ENCODE measurements at places on chromosomes 5 and 9. TPM values are rescaled to one million over a fixed set of nuclear protein-coding genes. Genes with fewer than 3 reads are reported as not detected.

TAF11L5 gene
- total RNA-seq = not detected

DNA sequence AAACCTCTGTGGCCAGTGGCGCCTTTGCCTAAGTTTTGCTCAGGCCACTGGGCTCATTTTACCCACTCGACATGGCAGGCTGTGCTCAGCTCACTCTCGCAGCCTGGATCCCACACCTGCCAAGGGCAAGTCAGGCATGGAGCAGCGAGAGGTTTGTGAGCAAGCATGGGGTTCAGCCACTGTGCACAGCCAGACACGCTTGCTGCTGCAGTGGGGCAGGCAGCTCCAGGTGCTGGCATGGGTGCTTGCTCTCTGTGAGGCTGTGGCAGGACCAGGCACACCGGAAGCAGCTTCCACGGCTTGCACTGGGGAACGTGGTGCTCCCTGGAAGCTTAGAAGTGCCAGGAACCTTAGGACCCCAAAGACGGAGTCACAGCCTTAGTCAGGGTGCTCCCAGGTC lies 470.1 kb downstream of the CDH9 start:
- no peak for DNase-seq

GRCh38 chr5:108271127-108271526 lies 110.8 kb downstream of the FBXL17 start:
- DNase-seq = no peak

CFAP157 gene
- total RNA-seq = 0.60 TPM

DNA sequence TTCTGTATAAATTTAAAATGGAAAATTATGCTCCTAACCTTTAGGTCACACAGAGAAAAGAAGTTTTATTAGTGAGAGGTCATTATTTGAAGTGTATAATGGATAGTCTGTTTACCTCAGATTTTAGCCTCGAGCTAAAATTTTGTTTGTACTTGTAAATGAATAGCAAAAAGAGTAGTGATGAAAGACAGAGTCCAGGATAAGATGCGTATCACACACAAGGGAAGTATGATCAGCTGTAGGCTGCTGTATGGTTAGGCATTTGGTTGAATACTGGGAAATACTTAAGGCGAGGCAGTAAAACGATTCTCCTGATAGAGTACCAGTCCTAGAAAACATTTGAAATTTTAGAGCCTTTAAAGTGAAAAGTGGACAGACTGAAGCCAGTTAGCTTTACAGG lies 92.7 kb downstream of the FBXL7 start:
- DNase-seq = no peak

GRCh38 chr5:72347801-72348308 lies 27.7 kb downstream of the PTCD2 start:
- no peak for DNase-seq

TLN1 gene
- total RNA-seq = 1,271 TPM

CAAP1 gene
- total RNA-seq = 12.3 TPM

GRCh38 chr5:117486879-117487391 lies 912.3 kb upstream of the SEMA6A start:
- no peak for DNase-seq

- no peak for DNase-seq
Observed at GRCh38 chr9:96453625-96454024, 3.7 kb downstream of the HABP4 start.

GPR151 gene
- not detected for total RNA-seq

DNA sequence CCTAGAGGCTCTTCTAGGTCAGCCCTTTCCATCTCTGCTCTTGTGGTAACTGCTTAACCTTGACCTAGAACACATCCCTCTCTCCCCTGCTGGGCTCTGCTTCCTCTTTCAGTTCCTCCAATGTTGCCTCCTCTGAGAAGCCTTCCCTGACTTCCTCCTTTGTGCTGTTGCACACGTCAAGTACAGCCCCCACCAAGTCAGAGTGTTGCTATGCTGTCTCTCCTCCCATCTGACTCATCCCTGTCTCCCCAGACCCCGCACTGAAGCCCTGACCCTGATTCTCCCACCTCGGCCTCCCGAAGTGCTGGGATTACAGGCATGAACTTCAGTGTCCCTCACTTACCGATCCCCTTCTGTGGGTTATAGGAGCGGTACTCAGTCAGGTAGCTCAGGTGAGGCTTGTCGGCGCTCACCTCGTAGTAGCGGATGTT lies 10.4 kb upstream of the TRIM14 start:
- no peak for DNase-seq

- DNase-seq = no peak
Observed at GRCh38 chr5:21173036-21173435, 1185.0 kb upstream of the CDH18 start.

- DNase-seq = peak; percentile 93
Observed at GRCh38 chr5:136028782-136029742, at the start of gene TGFBI. Gene TGFBI, plus strand, starts transcription at chr5:136028988. Its CDS starts 68 bp downstream, at chr5:136029056.

DNA sequence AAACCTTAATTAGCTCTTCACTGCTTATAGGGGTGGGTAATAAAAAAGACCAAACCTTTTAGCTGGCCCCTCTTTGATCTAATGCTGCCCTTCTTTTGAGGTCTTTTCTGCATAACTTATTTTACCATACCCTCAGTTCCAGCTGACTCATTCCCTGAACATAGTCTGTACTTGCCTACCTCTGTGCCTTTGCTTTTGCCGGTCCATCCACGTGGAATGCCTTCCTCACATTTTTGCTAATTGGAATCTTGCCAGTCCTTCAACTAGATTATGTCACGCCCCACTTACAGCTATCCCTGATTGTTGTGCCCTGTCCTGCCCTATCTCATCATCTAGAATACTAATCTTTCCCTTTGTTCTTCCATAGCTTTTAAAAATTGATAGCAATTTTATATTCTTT lies 44.2 kb downstream of the FAF2 start:
- DNase-seq = no peak

- DNase-seq = no peak
Observed at GRCh38 chr9:99986642-99987041, 80.2 kb downstream of the STX17 start.

Measured in aorta (tissue), 5 donors.